Stimulated activated CD8-positive, alpha-beta memory T cell treated with anti-CD3 and anti-CD28 coated beads, Interleukin-7, amount 100 ng/mL, for 4 hours (primary cell): ENCODE measurements at places on chromosomes 2 and 18.

DNA sequence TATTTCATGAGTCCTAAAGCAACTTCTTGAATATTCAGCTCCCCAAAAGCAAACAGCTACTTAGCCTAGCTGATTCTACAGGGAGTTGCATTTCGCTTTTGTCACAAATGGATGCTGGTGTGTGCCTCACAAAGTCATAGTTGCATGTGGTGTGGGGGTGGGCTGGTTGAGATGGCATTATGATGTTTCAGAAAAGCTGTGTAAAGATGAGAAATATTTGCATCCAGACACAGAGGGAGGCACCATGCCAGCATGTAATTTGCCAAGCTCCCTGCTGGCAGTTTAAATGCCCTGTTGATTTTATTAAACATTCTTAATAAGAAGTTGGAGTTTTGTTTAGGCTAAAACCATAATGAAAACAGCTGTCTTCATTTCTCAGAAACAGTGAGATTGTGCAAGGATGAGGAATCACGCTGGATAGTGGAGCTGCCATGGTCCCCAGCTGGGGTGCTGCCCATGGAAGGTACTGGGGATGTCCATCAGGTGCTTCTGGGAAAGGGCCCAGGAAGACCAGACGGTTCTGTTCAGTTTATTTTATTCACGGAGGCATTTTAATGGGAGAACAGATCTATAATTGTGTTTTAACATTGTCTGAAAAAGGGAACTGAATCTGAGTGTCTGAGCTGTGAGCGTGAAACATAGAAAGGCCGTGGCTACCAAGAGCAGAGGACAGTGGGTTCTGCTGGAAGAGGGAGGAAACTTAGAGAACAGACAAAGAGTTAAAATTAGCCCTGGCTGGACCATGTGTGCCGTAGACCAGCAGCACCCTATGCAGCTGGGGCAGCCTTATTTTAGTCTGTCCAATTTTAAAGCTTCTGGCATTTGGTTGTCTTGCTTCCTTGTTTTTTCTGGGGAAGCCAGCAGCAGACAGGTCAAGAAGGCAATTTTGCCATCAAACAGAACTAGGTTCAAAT lies 177.1 kb downstream of the FAM210A start:
- no peak for DNase-seq

GRCh38 chr2:54061272-54061671 lies 54.1 kb upstream of the ACYP2 start:
- DNase-seq: no peak

DNA sequence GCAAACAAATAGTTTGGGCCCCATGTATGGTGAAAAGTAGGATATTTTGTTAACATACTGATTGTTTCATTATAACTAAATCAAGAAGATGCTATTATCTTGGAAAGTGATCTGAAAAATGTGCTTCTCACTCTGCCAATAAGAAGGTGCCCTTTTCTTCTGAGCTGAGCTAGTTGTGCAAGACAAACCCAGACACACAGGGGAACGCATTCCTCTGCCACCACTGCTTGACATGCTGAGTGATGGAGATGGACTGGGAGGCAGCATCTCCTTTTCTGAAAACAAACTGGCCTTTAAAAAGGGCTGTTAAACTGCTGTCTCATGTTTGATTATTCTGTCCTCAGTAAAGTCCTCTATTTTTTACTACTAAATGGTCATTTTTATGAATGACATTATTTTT lies 1989.9 kb upstream of the CELF4 start:
- DNase-seq: no peak

DNA sequence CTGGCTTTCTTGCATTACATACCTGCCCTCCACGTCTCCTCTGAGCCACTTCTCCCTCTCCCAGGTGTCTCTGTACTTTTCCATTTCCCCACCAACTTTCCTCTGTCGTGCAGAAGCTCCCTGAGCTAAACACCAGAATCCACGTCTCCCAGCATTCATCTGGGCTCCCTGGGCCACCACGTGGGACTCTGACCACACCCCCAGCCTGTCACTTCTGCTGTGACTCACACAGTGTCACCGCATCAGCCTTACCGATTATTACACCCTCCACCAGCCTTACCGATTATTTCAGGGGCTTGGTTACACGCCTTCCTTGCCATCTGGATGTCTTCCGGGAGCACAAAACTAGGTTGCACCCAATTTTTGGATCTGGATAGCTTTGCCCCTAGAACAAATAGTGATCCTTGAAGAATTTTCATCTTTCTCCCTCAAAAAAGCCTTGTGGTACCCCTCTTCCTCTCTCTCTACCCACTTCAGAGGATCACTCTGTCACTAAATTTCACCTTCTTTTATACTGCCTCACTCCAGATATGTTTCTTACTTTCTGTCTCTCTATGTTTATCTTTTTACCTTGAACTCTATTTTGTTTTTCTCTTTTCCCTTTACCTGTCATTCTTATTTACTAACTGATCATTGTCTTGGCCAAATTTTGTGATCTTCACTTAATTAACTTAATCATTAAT lies 136.9 kb upstream of the CAB39 start:
- DNase-seq: peak; percentile 50

DNA sequence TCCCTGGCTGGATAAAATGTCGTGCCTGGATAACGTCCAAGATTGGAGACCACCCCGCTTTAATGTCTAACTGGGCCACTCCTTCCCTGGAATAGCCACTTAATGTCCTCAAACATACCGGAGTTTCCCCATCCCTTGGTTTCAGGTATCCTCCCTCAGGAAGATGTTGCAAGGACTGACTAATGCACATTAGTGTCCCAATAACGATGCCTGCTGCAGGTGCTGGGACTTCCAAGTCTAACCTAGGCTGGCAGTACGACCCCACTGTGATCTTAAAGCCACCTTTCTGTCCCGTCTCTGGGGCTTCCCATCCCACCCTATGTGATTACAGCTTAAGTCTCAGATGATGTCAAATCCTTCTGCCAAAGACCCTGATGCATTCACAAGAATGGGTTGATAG lies 1.1 kb upstream of the ATP6V1C2 start:
- no peak for DNase-seq

DNA sequence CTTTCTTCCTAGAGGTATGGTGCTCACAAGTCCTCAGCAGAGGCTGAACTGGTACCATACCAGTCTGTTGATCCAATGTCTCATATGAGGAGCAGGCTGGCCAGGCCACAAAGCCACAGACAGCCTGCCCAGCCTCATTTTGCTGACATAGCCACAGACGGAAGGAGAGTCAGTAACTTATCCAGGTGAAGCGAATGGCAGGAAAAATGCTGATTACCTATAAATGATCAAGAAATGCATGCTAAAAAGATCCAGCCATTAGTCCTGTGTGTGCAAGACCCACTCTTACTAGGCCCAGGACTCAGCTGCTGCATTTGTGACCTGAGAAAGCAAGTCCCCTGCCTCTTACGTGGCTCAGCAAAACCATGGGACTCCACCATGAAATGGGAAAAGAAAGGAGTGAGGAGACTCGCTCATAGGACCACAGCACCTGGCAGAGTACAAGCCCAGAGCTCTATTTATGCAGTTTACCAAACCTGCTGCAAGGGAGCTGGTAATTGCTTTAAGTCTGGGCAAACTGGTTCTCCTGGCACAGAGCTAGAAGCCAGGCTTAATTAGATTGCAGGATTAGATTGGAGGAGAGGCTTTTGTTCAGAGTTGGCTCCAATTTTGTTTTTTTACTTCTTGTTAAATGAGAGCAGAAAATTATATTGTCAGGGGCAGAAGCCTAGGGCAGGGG lies 19.0 kb downstream of the RHOB start:
- no peak for DNase-seq

DNA sequence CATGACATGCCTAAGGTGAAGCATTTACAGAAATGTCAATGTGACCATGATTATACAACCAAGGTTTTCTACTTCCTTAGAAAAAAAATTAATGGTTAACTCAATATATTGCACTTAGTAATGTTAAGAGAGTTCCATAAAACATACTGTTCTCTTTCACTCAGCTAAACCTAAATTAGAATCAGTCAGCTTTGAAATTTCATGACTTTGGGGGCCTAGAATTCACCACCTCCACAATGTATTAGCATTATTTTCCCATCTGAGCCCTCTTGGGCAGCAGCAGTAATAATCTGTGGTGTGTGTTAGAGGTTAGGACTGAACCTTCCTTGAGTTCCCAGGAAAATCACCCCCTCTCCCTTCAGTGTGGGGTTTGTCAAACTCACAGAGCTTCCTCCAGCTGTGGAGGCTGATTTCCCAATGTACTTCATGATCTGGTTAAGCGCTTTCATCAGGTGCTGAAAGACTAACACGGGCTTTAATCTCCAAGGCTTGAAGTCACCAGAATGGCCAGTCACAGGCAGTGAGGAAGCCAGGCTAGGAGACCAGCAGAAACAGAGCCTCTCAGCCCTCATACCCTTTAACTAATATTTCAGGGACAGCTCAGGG lies 7.1 kb upstream of the UPP2 start:
- DNase-seq: no peak

DNA sequence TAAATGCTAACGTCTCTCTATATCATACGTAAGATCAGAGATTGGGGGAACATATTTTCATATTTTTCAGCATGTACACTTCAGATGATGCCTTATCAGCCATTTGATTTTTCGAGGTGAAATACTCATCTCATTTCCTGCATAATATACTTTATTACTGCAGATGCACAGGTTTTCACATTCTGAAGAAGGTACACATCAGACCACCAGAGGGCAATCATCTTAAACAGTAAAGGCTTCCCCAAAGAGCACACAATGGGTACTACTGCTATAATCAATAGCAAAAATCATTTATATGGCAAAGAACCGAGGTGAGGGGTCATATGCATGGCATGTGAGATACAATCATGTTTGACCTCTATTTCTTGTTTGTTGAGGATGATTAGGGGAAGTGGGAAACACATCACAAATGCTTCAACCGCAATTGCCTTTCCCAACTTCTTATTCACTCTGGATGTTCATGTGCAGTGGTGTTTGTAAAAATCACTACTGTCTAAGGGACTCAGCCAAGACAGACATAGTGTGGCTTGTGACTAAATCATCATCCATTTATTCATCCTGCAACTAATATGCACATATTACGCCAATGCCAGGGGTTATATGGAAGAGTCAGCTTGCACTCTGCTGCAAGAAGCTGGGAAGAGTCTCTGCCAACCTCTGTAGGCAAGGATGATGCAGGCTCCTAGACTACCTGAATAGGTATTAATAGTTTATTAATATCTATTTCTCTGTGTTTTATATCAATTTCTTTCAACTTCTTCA lies 118.7 kb downstream of the EPB41L3 start:
- DNase-seq: no peak

GRCh38 chr2:46393347-46393820 lies 86.0 kb upstream of the TMEM247 start:
- no peak for DNase-seq

GRCh38 chr18:33735428-33735827 lies 157.4 kb downstream of the ASXL3 start:
- DNase-seq: no peak
